Kasumi-1 (cell line): ENCODE measurements at places on chromosomes 2 and 18.

- DNase-seq = no peak
Measured at GRCh38 chr2:151655663-151656398, 78.4 kb downstream of the NEB start.

GRCh38 chr18:26190506-26190905 is 35.7 kb upstream of the TAF4B start:
- no peak for DNase-seq

DNA sequence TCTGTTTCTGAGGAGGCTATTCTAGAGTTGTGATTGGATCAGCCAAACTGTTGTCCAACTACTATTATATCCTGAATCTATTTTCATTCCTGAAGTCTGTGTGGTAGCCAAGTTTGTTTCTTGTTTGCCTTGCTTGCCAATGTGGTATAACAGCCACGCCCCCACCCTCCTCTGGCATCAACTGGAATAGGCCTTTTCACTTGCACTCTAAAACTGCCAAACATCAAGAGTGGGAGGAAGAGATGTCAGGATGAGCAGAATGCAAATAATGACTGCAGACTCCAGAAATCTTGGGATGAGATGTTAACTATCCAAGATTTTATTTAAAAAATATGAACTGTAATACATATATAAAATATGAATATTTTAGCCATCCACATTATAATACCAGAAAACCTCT is 246.1 kb downstream of the NRXN1 start:
- no peak for DNase-seq

GRCh38 chr2:76298041-76298440 is 587.3 kb upstream of the GCFC2 start:
- no peak for DNase-seq

DNA sequence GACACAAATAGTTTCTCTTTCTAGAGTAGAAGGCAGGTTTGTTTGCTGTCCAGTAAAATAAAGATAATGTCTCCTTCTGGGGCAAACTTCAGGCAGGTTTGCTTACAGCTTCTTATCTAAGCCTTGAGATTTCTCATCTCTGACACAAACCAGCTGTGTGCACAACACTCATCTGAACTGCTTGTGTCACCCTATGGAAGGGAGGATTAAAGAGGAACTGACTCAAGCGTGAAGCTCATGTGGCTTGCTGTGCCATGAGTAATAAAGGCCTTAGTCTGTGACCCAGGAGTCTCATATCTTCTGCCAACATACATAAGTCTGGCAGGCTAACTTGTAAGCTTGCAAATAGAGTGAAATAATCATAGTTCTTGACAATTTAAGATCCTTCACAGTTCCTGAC is 24.2 kb upstream of the CPO start:
- DNase-seq = no peak

DNA sequence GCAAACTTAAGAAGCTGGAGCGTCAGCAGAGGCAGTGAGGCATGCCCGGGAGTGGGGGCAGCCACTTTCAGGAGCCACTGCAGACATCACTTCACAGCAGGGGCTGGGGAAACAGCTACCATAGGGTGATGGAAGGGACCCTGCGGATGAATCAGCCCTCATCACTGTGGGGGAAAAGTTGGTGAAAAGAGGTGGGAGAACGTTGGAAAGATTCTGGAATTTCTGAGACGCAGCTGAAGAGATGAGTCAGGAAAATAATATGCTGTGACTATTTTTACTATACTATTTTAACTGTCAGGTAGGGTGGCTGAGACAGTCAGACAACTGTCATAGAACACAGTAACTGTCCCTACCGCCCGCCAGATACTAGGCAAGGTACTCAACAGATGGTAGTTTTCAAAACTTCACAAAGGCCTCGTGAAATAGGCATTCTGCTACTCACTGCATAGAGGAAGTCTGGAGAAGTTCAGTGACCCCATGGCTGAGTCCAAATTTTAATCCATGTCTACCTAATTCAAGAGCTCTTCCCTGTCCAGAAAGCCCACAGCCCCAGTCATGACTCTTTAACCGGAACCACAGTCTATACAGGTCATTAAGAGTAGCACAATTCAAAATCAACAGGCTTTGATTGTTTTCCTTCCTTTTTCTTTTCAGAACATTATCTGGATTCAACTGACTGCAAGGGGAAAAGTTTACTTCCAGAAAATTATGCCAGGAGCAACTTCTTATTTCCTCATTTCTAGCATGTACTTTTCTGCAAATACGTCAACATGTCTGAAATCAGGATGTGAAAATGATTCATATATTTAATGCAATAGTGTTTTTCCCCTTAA is 39.3 kb upstream of the EPB41L3 start:
- DNase-seq = no peak

DNA sequence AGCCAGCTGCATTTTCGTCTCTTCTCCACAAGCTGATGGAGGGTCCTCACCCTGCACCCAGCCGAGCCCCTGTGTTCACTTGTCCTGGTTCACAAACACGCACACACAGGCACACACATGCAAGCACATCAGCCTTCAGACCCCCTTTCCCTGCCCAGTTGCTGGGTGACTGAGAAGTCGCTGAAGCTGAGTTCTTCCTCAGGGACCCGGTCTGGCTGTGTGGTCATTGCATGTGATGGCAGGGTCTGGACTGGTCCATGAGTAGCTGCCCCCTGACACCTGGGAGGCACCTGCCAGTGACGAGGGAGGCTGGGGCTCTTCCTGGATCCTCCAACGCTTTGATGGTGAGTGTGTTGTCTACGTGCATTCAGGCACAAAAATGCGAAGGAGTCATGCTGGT is 546.1 kb upstream of the SALL3 start:
- DNase-seq = no peak
